Stimulated activated CD8-positive, alpha-beta memory T cell treated with anti-CD3 and anti-CD28 coated beads, Interleukin-4, amount 100 ng/mL, for 4 hours (primary cell): ENCODE measurements at places on chromosomes 2 and 18.

DNA sequence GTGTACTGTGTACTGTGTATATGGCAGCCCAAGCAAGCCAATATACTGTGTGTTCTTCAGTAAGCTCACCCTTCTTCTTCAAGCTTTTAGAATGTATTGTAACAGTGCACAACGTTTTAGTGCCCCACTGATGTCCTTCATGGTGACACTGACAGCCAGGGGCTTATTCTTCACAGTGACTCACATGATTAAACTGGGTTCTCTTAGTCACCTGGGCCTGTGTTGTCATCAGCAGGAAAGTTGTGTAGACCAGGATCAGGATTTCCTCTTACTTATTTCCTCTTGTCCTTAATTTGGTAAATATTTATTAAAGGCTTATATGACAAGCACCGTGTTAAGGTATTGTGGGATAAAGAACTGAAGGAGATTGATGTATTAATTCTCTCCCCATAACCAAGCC is 67.9 kb upstream of the THOC1 start:
- no peak for DNase-seq

DNA sequence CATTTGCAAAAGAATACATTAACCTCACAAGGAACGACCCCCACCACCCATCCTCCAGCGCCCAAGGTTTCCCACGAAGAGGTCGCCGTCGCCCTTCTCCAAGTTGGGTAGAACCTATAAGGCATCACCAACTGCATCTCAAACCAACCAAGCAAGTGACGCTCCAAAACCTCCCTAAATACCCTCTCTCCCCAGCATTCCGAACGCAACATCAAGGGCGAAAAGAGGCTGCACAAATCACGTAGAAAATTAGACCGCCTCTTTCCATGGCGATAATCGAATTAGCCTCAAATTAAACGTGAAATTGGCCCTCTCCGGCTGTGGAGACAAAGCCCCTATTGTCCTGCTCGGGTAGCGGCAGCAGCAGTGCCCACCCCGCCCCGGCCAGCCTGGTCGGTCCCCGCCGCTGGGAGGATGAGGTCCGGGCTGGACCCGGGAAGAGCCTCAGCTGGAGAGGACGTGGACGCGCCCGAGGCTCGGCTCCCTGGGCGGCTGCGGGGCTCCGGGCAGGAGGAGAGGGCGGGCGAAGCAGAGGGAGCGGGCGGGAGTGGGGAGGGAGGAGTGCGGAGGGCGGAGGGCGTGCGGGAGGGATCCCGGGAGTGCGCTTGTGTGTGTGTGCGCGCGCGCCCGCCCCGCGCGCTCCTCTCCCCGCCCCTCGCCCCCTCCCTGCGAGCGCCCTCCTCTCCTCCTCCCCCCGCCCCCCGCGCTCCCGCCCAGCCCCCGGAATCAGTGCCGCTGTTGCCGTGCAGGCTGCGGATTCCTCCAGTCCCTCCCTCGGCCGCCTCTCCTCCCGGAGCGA is at the start of gene SPTBN1:
Gene SPTBN1, plus strand, starts transcription at position 765 of the 799 bp plus-strand sequence. CDS start 70,092 bp downstream, outside the sequence.
- DNase-seq: no peak

DNA sequence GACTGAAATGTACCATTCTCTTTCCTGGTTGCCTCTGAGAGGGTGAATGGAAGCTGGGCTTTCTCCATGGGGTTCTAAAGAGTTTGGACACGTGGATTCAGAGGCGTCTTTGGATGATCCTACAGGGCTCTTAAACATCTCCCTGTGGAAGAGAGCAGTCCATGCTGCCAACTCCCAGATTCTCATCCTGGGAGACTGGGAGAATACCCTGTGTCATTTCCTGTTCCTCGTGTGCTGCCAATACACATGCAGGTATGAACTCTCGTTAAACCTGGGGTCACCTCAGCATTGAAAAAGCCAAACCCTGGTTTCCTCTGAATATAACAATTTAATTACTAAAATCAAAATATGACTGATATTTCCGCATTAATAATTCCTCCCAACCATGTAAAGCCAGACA is 73.3 kb upstream of the NT5C1B start:
- DNase-seq: no peak

DNA sequence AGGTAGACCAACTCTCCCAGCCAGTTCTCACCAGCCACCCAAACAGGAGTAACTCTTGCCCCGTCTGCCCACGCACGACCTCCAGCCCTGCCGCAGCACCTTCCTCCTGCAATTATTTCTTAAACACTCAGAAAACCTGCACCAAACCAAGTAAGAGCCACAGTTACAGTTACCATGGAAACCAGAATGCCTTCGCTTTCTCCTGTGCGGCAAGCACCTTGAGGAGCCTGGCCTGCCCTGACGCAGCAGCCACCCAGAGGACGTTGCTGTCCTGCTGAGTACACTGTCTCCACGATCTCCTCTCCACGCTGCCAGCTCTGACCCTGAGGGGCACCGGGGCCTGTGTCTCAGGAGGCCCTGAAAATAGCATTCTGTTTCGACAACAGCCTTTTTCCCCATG is 94.3 kb upstream of the SMIM21 start:
- no peak for DNase-seq

GRCh38 chr2:164053021-164053420 is 317.2 kb upstream of the FIGN start:
- DNase-seq: no peak

- no peak for DNase-seq
These were observed 14.0 kb upstream of the ARID5A start for GRCh38 chr2:96522304-96523203.

DNA sequence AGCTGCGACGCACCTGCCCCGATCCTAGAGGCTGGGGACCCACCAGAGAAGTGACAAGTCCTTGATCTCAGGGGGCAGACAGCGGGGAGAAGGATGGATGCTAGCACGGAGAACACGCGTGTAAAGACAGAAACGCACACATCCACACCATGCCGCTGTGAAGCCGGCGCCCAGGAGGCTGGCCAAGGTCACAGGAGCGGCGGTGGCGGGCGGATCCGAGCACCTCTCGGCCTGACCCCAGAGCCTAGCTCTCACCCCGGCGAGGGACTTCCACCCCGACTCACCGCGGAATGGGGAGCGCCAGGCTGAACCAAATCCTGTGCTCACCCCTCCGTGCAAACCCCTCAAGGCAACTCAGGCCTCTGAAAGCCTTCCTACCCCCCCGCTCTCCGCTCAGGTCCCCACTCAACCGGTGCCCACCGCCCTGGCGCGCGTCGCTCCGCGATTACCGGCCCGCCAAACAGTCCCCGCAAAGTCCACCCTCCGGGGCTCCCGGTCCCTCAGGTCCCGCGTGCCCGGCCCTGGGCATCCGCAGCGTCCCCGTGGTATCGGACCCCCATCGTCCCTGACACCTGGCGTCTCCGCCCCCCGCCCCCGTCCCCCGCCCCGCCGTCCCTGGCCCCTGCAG is 460 bp upstream of the LRRFIP1 start:
- no peak for DNase-seq

DNA sequence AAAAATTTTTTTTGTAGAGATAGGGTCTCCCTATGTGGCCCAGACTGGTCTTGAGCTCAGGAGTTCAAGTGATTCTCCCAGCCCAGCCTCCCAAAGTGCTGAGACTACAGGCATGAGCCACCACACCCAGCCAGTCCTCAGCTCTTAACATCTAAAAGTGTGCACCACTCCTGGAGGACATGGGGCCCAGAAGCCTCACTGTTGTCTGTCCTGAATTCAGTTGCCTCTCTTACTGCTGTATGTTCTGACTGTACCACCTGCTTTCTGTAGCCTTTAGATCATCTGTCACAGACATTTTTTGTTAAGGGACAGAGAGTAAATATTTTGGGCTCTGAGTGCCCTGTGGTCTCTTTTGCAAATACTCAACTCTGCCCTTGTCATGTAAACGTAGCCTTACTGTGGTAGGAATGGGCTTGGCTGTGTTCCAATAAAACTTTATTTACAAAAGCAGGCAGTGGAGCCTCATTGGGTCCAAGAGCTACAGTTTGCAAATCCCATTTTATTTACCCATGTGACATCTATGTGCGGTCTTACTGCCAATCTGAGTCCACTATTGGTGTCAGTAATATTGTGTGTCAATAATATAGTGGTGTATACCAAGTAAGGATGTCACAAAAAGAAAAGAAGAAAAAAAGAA is 38.1 kb downstream of the TMEM37 start:
- DNase-seq: no peak

- no peak for DNase-seq
These were observed 31.8 kb upstream of the SLC8A1 start for GRCh38 chr2:40483549-40484243.

DNA sequence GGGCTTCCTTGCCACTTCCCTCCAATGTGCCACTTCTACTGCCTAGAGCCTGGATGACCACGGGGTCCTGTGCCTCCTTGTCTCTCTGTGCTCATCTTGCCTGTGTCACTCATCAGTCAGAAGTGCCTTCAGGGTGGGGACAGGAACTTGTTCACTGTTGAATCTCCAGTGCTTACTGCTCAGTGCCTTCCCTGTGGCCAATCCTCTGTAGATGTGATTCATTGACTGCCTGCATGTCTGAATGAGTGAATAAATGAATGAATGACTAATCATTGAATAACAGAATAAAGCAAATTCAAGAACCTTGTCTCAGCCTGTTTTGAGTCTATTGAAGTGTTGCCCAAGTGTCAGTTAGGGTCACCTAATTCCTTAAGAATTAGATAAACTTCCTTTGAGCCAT is 42.3 kb upstream of the FAM136A start:
- DNase-seq: no peak

DNA sequence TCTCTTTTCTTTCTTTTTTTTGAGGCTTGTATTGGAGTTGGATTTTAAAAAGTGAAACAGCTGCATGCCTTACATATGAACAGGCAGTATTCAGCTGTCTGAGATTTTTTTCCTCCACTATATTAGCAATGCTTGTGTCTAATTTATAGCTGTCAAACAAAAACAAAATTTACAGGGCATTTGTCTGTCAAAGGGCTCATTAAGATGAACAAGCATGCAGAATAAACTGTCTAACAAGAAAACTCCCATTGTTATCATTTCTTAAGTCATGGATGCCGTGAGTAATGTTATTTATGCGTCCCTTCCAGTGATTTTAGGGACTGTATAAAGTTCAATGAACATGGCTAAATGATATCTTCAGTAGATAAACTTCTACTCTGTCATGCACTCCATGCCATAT is 674.7 kb downstream of the PLCL1 start:
- DNase-seq: no peak

DNA sequence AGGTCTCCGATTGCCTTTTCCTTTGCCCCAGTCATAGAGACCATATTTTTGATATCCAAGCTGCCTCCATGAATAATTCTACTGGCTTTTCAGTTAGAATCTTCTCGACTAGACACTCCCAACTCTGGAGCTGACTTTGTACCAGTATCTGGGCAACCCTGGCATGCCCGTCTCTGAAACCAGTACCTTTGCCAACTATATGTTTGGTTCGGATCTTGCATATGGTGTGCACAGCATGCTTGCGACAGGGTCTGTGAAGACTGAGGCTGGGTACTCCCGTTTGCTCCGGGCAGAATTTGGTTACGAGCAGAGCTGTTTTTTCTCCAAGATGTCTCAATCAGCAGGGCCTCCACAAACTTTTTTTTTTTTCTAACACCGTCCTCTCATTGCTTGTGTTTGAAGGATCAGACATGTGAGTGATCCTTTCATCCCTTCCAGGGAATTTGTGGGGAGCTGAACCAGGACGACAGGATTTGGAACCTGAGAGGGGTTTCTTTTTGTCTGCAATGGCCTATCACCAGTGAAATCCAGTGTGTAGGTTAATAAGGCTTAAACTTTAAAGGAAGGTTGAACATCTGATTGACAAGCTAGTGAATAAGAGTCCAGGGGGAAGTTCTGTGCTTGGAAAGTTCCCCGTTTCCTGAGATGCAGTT is 322.3 kb downstream of the MYCN start:
- DNase-seq: no peak

DNA sequence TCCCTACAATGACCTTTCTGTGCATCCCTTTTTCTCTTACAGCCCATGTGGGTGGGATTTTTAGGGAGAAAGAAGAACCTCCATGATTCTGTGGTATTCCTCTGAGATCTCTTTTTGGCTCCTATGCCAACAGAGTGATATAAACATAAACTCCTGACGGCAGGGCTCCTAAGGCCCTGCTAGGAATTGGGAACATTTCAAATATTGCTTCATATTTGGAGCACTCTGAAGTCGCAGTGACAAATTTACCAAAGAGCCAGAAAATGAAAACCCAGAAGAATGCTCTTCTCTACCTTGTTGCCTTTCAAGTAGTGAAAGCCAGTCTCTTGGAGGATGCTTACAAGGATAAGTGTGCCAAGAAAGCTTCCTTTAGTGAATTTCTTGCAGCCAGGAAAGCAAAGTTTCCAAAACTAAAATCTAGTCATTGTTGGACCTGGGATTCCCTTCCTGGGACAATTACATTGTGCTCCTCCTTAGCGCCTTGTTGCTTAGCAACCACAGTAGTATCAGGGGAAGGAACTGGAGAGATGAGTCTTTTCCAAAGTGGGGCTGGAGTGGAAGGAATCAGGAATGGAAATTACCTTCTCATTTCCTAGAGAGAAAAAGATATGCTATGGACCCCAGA is 7.3 kb upstream of the SETBP1 start:
- no peak for DNase-seq

- no peak for DNase-seq
These were observed 164.3 kb downstream of the MTCL1 start for GRCh38 chr18:8869696-8870095.

DNA sequence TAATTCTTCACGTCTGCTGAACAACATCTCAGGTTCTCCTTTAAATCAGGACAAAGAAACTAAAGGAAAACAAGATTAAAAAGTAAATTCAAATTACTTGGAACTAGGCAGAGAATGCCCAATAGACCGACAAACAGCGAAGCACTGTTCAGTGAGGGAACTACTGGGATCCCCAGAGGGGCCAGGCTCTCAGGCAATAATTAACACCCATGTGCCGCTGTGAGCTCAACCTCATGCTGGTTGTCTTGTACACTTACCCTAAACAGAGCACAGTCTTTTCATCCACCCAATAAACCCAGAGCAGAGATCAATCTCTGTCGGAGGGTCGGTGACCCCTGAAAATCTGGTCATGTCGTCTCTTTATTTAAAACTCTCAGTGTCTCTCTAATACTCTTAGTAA is 229.9 kb upstream of the CRIM1 start:
- DNase-seq: no peak

DNA sequence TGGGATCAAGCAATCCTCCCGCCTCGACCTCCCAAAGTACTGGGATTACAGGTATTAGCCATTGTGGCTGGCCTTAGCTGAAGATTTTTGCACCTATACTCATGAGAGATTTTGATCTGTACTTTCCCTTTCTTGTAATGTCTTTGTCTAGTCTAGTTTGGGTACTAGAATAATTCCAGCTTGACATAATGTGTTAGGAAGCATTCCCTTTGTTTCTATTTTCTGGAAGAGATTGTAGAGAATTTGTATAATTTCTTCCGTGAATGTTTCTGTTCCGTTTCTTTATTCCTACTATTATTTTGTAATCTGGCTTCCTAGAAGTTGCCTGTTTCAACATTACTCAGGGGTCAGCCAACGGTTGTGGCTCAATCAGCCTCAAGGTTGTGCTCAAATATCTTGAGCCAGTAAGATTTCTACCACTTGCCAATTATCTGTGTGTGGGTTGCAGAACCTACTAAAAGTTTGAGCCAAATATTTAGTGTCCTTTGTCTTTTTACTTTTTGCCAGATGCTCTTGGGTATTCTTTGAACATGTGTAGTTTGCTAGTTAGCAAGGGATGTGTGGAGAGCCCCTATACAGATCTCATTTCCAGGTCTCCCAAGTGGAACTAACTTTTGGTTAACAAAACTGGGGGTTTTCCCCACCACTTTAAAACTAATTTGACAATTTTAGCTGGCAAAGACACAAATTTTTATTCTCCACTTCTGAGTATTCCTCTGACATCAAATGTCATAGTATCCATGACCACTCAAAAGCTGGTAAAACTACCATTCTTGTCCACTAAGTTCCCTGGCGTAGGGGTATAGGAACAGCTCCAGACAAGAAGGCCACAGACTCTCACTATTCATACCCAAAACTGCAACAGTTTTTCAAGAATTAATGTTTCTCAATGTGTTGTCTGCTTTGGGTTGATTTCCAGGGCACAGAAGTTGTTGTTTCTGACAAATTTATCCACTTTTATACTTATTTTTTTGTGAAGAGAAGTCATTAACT is 42.8 kb upstream of the BAZ2B start:
- no peak for DNase-seq
